Fibroblast of lung (primary cell): ENCODE measurements at places on chromosomes 12 and 14. TPM values are rescaled to one million over a fixed set of nuclear protein-coding genes. Genes with fewer than 3 reads are reported as not detected.

The CMTM5 gene
- 0.33 and 0.77 TPM in 2 replicates for total RNA-seq

The C14orf39 gene
- not detected in 2 replicates for total RNA-seq

The AQP6 gene
- under 0.01 and 0.17 TPM in 2 replicates for total RNA-seq

The FLRT2 gene
- total RNA-seq = 14.5 and 22.9 TPM in 2 replicates

The ASCL1 gene
- total RNA-seq = not detected in 2 replicates

The CRACR2A gene
- total RNA-seq = 3.3 and 5.8 TPM in 2 replicates

The MMP19 gene
- 3.3 and 7.1 TPM in 2 replicates for total RNA-seq

The GPR84 gene
- not detected in 2 replicates for total RNA-seq

The FGF6 gene
- not detected in 2 replicates for total RNA-seq

The KRT3 gene
- not detected in 2 replicates for total RNA-seq

The IGF1 gene
- total RNA-seq = 0.83 and 1.3 TPM in 2 replicates

The BMP4 gene
- 27.2 and 77.5 TPM in 2 replicates for total RNA-seq

The HOXC12 gene
- not detected in 2 replicates for total RNA-seq

The LRIG3 gene
- 65.7 and 118 TPM in 2 replicates for total RNA-seq

The KCNJ8 gene
- 7.4 and 13.2 TPM in 2 replicates for total RNA-seq

The SP1 gene
- 31.3 and 35.3 TPM in 2 replicates for total RNA-seq

The RAPGEF3 gene
- total RNA-seq = 1.0 and 2.8 TPM in 2 replicates

The NEMF gene
- total RNA-seq = 61.4 and 68.9 TPM in 2 replicates

The HCAR1 gene
- total RNA-seq = 0.51 and 1.5 TPM in 2 replicates

The PMCH gene
- total RNA-seq = not detected in 2 replicates

The SLC10A1 gene
- total RNA-seq = not detected in 2 replicates

The TMPRSS12 gene
- total RNA-seq = not detected in 2 replicates

The NGB gene
- total RNA-seq = not detected in 2 replicates

The SLC17A8 gene
- not detected in 2 replicates for total RNA-seq

The KRT85 gene
- total RNA-seq = not detected in 2 replicates

The MYH6 gene
- total RNA-seq = not detected in 2 replicates

The SERPINA9 gene
- total RNA-seq = not detected in 2 replicates

The TMEM229B gene
- 0.77 and 0.99 TPM in 2 replicates for total RNA-seq

The TMEM52B gene
- under 0.01 and 0.50 TPM in 2 replicates for total RNA-seq

The TAS2R13 gene
- 1.0 and 1.7 TPM in 2 replicates for total RNA-seq

The ARHGEF25 gene
- 34.4 and 40.0 TPM in 2 replicates for total RNA-seq

The ZBTB42 gene
- total RNA-seq = 2.3 and 2.8 TPM in 2 replicates

The SERPINA6 gene
- total RNA-seq = not detected in 2 replicates

The RASSF9 gene
- total RNA-seq = 0.33 and 0.77 TPM in 2 replicates

The TMEM119 gene
- total RNA-seq = 132 and 358 TPM in 2 replicates

The PTPRO gene
- total RNA-seq = 0.26 and 0.33 TPM in 2 replicates

The RNASE7 gene
- not detected in 2 replicates for total RNA-seq

The GPRC5A gene
- total RNA-seq = 2.3 and 4.8 TPM in 2 replicates

The TBC1D30 gene
- 0.26 and 0.66 TPM in 2 replicates for total RNA-seq

The CMKLR1 gene
- total RNA-seq = under 0.01 TPM in 1 of 2 replicates, not detected in the other

The CBLN3 gene
- 2.6 and 5.3 TPM in 2 replicates for total RNA-seq

The ZBTB39 gene
- 3.8 and 4.1 TPM in 2 replicates for total RNA-seq

The MYF5 gene
- not detected in 2 replicates for total RNA-seq

The FOXN4 gene
- total RNA-seq = not detected in 2 replicates

The FGF23 gene
- not detected in 2 replicates for total RNA-seq

The RTL1 gene
- total RNA-seq = not detected in 2 replicates

The VDR gene
- total RNA-seq = 9.8 and 16.2 TPM in 2 replicates

The PTGER2 gene
- total RNA-seq = 30.0 and 38.8 TPM in 2 replicates

The KRT74 gene
- total RNA-seq = not detected in 2 replicates

The KLRC3 gene
- not detected in 2 replicates for total RNA-seq

The CLEC9A gene
- not detected in 2 replicates for total RNA-seq
